ENCODE measurements at places on chromosomes 6 and 20.
A peak's percentile ranks its signal among the peaks of the same experiment; 100 is the strongest.

DNA sequence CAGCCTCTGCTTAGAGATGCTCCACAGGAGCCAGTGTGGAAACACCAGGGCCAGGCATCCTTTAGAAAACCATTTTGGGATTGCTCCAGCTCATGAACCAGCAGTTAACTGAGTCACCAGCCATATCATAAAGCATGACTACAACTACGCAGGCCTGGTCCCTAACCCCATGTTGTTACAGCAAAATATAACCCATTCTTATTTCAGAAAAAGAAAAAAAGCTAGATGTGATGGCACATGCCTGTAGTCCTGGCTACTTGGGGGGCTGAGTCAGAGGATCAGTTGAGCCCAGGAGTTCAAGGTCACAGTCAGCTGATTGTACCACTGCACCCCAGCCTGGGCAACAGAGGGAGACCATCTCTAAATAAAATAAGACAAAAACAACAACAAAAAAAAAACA lies 36.8 kb downstream of the C6orf15 start:
- DNase-seq: no peak

DNA sequence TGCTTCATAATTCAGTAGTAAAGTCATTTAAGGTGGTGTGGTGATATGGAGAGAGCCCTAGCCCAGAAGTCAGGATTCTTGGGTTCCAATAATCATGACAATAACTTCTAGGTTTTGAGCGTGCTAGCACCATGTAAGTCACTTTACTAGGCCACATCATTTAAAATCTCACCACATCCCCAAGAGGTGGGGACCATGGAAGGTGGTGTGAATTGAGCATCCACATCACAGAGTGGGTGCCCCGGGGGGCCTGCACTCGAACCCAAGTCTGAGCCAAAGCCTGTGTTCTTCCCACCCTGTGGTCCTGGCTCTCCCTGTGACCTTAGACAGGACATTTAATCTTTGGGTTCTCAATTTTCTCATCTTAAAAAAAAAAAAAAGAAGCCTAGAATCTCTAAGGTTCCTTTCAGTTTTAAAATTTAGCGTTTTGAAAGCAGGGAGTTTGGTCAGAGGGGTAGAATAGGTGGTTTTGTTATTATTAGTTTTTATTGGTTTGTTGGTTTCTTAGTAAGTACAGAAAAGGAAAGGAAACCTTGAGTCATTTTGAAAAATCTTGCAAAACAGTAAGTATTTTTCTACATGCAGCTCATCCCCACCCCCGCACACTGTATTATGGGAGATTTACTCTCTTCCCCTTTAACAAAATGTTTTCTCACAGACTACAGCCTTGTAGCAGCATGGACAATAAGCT lies 26.4 kb downstream of the ARMC2 start:
- no peak for DNase-seq

GRCh38 chr6:163438940-163439335 lies 24.4 kb downstream of the QKI start:
- DNase-seq: no peak

- no peak for DNase-seq
These were observed 10.2 kb downstream of the PTPN1 start for GRCh38 chr20:50520222-50520880.

- no peak for DNase-seq
These were observed 43.5 kb upstream of the TIAM2 start for GRCh38 chr6:154951345-154952200.

DNA sequence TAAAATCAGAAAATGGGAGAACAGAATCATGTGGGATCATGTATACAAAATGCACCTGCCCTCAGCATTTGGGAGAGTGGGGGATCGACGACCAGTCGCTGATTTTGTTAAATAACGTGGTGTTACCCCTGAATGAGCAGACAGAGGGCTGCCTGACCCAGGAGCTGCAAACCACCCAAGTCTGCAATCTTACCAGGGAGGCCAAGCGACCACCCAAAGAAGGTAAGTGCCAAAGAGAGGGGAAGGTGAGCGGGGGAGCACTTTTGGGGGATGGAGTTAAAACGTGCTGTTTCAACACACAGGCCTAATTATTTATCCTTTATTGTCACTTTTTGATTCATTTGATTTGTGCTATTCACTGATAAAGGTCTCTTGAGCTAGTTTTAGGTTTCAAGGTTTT lies 4.1 kb downstream of the ADGRB3 start:
- DNase-seq: no peak

GRCh38 chr6:106735136-106735633 lies 105.8 kb downstream of the QRSL1 start:
- DNase-seq: no peak

DNA sequence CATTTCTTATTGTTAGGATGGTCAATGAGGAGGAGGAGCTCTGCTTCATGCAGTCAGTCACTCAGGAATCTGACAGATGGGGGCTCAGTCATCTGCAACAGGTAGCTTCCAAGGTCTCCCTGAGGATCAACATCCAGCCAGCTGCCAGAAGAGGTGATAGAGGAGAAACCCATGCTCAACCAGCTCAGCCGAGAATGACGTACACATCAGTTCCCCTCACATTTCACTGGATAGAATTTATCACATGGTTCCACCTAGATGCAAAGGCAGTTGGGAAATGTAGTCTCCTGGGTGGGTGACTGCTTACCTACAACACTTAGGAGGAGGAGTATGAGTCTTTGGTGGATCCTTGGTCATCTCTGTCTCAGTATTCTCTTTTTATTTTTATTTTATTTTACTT lies 144.5 kb downstream of the CEBPB start:
- no peak for DNase-seq

DNA sequence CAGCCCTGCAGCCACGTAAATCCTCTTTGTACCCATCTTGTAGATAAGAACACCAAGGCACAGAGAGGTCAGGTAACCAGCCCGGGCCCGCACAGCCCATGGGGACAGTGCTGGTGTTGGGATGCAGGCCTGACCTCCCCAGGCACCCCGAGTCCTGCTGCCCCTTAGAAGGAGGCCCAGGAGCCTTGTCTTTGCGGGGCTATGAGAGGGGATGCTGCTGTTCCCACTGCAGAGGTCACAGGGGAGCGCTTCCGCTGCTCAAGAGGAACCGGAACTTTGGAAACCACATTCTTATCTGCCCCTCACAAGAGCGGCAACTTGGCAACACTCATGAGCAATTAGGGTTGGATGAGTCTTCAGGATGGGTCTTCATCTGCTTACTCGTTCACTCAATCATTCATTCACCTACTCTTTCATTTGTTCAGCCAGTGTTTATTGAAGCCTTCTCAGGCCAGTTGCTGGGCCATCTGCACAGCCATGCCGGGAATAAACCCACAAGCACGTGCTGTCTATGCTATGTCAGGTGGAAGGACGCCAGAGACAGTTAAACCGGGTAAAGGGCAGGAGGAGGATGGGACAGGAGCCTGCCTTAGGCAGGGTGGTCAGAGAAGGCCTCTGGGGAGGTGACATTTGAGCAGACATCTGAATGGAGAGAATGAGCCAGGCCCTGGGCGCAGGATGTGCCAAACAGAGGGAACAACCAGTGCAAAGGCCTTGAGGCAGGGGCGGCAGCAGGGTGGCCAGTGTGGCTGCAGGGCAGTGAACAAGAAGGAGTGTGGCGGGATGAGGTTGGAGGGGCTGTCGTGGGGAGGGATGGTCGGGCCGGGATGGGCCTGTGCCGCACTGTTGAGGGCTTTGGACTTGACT lies 60.8 kb downstream of the RBM38 start:
- no peak for DNase-seq

DNA sequence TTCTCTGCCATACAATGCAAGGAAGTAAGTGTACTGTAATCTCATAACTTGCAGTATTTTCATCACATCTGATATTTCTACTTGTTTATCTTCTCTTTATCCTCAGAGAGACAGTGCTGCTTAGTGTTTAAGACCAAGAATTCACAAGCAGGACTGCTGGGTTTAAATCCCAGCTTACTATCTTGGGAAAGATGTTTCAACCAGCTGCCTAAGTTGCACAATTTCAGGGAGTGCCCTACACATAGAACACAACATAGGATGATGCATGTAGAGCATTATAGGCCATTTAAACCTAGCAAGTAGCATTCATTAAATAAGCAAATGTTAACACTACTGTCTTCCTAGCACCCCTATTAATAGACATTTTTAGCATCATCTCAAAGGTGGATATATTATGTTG lies 205.2 kb upstream of the CEP162 start:
- DNase-seq: no peak

DNA sequence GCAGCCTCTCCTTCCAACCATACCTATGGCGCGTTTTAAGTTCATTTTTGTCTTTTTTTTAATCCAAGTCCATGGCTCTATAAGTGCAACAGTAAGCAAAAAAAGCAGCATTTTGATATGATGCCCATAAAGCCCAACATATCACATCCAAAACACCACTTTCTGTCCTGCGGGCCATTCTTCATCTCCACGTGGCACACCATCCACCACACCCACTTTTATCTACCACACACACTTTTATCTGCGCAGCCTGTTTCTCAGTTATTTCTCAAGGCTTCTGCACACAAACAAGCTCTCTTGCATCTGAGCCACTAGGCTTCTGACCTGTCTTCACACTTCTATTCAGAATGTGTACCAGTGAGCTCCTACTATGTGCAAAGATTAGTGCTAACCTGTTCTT lies 5.3 kb downstream of the GCLC start:
- DNase-seq: no peak

DNA sequence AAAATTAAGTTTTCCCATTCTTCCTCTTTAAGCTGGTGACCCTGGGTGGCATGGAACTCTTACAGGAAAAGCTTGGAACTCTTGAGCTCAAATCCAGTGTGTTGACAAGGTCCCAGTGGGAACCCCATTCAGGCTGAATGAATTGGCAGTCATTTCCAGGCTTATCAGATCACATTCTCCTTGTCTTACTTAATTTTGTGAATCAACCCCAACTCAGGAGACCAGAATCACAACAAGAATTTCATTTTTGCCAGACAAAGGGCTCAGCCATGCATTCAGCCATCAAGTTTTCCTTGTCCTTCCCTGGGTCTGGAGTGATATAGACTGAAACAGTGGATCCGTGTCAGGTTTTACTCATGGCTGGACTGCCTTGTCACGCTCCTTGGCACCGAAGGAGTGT lies 92.1 kb upstream of the EEF1E1 start:
- DNase-seq: no peak

- peak; percentile 87 for DNase-seq
These were observed 4.9 kb upstream of the DLL1 start for GRCh38 chr6:170295510-170296422.

DNA sequence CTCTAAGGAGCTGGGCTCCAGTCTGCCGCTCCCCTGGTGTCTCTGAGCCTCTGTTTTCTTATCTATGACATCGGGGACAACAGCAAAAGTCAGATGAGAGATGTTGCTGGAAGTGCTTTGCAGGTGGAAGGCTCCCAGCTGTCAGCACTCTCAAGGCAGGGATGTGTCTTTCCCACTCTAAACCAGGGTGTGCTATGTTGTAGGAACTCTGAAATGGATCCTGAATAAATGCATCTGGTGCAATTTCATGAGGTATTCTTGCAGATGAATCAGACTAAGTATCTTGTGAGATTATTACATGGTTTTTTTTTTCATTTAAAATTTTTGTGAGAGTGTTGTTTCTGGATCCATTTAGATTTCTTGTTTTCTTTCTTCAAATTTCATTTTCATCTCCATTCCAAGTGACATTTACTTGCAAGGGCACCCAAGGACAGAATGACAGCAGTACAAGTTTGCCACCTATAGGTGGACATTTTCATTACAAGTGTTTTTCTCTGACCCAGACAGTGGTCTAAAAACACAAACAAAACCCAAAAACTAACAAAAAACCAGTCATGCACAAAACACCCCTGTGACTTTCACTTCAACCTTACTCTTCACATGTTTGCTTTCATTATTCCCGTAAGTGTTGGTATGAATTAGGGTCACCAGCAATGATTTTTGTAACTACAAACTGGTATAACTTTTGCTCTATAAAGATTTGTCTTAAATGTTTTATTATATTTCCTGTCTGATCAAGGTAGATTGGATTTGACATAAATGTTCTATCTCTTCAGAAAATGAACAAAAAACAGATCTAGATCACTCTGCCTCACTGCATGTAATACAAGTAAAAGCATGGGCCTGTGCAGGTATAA lies 14.7 kb upstream of the SIM1 start:
- no peak for DNase-seq

DNA sequence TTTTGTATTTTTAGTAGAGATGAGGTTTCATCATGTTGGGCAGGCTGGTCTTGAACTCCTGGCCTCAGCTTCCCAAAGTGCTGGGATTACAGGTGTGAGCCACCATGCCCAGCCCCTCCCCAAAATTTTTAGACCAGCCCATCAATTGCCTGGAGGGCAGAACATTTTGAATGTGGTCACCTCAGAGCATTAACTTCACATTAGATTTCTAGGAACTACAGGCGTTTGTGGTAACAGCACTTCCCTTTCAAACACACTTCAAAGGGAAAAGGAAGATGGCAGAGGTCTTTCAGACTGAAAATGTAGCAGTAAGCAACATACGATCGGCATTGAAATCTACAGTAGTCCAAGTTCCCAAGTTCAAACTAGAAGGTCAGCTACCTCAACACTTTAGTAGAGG lies 12.3 kb upstream of the SLA2 start:
- no peak for DNase-seq

DNA sequence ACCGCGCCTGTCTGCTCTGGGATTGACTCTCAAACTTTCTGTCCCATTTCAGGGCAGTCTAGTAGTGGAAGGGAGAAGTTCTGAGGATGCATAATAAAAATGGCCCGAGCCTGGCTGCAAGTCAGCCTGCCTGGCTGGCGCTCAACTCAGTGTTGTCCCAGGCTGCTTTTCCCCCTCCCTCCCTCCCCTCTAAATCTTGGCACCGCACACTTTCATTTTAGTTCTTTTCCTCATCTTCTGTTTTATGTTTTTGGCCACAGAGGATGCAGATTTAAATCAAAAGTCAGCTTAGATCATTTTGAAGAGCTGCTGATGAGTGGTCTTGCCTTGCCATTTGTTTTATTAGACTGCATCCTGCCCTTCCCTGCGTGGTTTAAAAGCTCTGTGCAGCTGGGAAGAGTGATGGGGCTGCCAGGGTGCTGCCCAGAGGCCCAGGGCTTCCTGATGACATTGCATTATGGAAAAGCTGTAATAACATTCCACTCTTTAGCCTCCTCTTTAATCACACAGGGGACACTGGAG lies 6.5 kb upstream of the UQCC2 start:
- DNase-seq: no peak

DNA sequence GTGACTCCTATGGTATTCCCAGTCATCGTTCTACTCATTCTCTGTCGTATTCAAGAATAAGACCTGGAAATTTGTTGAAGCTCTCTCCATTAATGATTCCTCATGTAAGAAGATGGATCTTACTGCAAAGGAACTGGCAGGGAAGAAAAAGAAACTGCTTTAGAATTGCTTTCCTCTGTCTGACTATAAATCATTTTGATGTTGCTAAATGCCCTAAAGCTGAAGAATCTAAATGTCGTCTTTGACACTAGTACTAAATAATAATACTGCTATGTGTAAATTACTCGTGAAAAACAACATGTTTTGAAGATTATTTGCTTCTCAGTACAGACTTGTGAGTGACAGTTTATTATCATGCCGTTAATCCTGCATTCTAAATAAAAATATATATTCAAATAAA lies 20.5 kb upstream of the MYLIP start:
- DNase-seq: no peak

All from GOT3 (cell line).